ENCODE measurements at places on chromosomes 5 and 9. TPM values are rescaled to one million over a fixed set of nuclear protein-coding genes. Genes with fewer than 3 reads are reported as not detected.

Gene NMRK1
- 6.1 TPM for total RNA-seq

DNA sequence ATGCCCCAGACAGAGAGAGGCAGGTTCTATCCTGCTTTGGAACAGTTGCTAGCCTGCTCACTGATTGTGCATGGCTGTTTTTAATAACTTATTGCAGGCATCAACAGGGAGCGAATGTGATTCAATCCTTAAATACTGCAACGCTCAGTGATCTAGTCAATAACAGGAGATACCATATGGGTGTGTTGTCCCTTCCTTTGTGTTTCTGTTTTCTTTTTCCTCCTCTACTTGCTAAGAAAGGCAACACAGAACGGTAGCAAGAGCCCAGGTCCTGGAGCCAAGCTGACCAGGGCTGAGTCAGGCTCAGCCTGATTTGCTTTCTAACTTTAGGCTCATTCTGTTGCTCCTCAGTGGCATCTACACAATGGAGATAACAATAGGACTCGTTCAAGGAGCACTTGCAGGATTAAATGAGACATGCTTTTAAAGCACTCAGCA is 98.6 kb upstream of the EQTN start:
- no peak for DNase-seq

DNA sequence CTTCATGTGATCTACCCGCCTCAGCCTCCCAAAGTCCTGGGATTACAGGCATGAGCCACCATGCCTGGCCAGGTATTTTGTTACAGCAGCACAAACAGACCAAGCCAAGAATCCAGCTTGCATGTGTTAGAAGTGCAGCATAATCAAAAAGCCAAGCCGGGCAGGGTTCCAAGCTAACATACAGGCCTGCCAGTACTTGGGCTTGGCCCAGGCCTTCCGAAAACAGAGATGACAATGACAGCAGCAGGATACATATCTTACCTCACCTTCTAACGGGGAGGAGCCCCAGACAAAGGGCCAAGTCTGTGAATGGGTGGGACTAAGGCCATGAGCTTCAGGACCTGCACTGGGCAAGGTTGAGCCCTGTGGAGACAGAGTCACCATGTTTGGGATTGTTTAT is 91.4 kb upstream of the ZNF462 start:
- no peak for DNase-seq

Gene SPINK4
- total RNA-seq: not detected

- no peak for DNase-seq
These were observed 149.0 kb downstream of the PDE4D start for GRCh38 chr5:59744531-59744992.

DNA sequence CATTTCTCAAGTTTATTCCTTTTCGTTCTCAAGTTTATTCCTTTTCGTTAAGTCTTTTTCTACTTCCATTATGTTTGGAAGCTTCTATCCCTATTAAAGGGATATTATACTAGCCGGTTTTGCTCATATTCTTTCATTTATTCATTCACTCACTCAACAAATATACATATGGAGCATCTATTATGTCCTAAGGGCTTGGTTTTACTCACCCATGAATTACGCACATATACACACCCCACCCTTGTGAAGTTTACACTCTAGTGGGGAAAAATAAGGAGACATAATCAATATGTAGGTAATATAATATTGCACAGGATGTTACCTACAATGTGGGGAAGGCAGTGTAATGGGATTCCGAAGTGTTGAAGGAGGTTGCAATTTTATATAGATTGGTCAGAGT is 90.5 kb downstream of the ACTL7B start:
- DNase-seq: no peak

GRCh38 chr5:66796305-66797292 is 200.4 kb downstream of the MAST4 start:
- DNase-seq: no peak

DNA sequence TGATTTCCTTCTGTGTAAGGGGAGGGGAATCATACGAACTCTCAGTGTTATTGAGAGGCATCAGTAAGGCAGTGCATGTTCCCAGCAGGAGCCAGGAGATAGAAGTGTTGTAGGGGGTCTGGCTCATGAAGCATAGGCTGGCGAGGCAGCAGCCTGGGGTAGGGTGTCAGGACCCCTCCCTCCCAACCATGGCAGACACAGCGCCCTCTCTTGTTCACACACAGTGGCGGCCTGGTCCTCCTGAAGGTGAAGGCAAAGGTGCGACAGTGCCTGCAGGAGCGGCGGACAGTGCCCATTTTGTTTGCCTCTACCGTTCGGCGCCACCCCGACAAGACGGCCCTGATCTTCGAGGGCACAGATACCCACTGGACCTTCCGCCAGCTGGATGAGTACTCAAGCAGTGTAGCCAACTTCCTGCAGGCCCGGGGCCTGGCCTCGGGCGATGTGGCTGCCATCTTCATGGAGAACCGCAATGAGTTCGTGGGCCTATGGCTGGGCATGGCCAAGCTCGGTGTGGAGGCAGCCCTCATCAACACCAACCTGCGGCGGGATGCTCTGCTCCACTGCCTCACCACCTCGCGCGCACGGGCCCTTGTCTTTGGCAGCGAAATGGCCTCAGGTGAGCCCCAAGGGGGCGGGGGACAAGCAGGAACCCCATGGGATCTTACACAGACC is 4.7 kb downstream of the SLC27A4 start:
- DNase-seq: no peak

Gene SPINK13
- not detected for total RNA-seq

DNA sequence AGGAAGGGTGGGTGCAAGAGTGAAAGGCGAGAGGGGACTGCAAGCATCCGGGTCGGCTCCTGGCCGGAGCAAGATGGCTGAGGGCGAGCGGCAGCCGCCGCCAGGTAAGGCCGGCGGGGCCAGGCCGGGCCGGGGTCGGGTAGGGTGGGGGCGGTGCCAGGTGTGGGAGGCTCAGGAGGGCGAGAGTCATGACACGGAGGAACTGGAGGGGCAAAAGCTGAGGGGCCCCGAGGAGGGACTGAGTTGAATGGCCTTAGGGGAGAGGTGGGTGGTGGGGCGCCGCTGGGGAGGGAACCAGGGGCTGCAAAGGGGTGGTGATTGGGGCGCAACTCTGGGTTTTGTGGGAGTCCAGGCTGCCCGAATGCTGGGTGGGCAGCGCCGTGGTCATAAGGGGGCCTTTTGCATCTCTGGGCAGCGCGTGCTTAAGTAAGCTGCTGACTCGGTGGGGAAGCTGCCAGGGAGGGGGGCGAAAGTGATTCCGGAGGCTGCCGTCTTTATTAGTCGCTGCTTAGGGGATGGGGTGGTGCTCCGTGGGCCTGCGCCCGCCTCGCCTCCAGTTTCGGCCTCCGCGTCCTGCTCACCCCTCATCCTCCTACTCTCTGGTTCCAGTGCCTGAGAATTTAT is 425 bp downstream of the PTPA start:
- DNase-seq: peak; percentile 53

Gene RASGRF2
- total RNA-seq: 1.4 TPM

DNA sequence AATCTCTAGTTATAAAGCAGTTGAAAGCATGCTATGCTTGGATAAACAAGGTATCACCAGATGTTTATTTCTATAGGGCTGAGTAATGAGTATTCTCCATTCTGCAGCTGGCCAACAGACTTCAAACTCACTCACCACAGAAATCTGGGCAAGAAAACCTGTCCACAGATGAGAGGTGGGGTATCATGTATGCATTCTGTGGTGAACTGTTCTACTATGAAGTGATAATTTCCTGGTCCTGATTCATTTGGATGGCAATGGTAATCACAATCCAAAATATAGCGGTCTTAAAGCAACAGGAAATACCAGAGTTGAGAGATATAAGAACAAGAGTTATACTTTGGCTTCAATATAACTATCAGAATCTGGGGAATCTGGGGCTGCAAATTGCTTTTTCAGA is 65.9 kb upstream of the EFNA5 start:
- no peak for DNase-seq

DNA sequence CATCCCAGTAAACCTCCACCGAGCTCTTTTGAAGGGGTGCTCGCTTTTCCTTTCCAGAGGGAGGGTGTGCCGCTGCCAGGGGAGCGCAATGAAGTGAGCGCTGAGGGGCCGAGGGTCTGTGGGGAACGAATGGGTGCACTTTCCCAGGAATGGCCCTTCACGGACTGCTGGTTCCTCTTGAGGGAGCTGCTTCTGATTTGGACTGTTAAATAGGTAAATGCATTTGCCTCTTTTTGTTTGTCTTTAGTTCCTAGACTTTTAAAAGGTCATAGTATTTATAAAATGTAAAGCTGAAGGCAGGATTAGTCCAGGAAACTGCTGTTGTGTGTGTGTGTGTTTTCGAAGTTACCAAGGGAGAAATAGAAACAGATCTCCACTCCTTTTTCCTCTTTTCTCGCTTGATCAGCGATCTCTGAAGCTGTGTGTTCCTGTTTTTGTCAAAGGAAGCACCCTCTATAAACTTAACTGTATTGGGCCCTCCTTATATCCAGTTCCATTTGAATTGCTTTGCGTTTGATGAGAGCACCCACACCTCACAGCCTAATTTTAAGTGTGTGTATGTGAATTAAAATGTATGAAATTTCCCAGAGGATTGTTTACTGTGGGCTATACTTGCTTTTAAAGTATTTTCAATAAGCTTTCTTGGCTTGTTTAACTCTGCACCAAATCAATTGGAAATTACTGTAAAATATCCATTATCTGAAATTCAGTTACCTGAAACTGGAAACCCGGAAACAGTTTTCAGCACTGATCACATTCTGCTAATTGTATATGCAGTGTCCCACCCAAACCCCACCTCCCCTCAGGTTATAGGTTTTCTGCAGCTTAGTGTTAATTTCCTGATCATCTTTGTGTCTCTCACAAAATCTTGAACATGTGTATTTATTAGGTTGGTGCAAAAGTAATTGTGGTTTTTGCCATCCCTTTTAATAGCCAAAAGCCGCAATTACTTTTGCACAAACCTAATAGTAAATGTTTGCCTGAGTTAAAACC is 966 bp downstream of the SNX2 start:
- no peak for DNase-seq

DNA sequence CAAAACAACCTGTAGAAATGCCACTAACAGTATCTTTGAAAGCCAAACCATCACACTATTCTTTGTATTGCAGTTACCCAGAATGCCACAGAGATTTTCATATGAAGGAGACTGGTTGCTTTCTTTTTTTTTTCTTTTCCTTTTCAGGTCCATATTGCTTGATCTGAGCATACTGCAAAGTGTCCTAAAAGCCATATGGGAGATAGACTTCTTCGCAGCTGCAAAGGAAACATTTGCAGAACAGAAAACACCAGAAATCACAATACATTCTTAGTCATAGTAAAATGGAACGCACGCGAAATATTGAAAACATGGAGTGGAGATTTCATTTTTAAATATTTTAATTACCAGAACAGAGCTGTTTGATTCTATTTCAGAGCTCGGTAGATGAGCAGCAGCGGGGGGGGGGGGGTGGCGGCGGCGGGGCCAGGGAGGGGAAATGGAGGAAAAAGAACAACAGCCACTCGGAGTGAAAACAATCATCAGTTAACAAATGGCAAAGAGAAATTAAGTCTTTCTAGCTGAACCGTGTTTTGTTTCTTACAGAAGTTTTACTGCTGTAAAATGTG is 284.1 kb downstream of the NFIB start:
- DNase-seq: no peak

- DNase-seq: no peak
These were observed 87.5 kb downstream of the ANXA2R start for GRCh38 chr5:42952578-42952974.

DNA sequence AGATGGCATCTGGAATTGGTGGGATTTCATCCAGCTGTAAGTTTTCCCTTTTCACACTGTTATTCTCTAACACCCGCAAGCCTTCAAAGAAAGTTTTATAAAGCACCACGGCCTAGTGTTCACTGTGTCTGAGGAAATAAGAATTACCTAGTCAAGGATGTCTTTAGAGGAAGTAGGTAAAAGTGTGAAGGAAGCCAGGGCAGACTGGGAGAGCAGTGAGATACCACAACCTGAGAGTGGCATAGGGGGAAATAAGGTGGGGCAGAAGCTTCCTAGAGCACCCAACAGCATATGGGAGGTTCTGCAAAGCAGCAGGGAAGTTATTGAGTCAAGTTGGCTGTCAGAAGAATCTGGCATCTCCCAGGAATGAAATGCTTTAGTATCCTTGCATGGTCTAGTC is 241.2 kb downstream of the CETN3 start:
- DNase-seq: no peak

GRCh38 chr5:94471521-94471920 is 146.9 kb downstream of the KIAA0825 start:
- DNase-seq: no peak

Gene GBGT1
- 1.3 TPM for total RNA-seq

Gene CDK7
- total RNA-seq: 17.0 TPM

- no peak for DNase-seq
These were observed 32.4 kb downstream of the HAPLN1 start for GRCh38 chr5:83688281-83688680.

Gene GPR151
- total RNA-seq: not detected

DNA sequence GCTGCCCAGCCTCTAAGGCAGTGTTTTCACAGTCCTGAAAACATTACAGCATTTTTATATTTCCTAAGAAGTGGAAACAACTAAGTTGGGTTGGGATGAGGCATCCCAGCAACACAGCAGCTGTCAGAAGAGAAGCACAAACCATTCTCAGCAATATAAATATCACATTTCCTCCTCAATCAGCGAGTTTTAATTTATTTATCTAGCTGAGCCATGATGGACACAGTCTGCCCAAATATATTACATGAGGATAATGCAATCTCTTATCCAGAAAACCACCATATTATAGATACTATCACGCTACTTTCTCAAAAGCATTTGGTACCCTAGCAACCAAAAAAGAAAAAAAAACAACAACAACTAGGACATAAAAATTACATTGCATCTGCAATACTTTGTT is 158.5 kb downstream of the FSTL4 start:
- DNase-seq: no peak

DNA sequence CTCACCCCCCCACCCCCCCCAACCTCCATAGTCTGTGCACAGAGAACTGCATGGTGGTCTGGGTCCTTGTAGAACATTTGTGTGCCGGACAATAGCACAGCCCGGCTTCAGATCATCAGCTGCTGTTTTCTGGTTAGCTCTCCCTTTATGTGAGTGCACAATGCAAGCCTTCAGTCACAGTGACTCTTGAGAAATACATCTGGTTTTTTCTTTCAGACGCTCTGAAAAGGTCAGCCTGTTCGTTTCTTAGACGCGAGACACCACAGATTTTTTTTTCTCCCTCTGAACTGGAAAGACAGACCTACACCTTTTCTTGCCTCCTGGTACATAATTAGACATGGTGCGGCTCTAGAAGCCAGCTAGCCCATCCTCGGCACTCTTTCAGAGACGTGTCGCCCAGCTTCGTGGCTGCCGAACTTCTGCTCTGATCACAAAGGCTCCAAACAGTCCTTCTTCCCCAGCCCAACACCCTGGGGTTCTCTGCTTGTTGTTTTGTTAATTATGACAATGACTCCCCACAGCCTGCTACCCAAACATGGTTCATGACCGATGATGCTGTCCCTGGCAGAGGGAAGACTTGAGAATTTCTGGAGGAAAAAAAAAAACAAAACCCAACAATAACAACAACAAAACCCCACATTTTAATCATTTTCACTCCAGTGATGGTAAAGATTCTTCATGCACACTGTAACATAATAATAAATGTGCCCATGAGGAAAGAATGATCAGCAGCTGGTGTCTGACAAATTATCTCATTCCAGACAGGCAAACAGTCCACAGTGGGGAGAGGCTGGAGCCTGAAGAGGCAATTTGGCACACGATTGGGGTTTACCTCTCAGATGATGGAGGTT is 241.4 kb upstream of the ZNF462 start:
- DNase-seq: no peak

- no peak for DNase-seq
These were observed 473.4 kb downstream of the NTRK2 start for GRCh38 chr9:85142968-85143367.
